ENCODE measurements at places on chromosomes 1 and 21.

- DNase-seq = peak; percentile 26
Observed at GRCh38 chr1:227895828-227896685, 51.7 kb downstream of the WNT9A start.

- DNase-seq = no peak
Observed at GRCh38 chr1:87615901-87616300, 287.2 kb downstream of the LMO4 start.

GRCh38 chr1:238675221-238675620, 711.1 kb upstream of the CHRM3 start:
- peak; percentile 77 for DNase-seq

DNA sequence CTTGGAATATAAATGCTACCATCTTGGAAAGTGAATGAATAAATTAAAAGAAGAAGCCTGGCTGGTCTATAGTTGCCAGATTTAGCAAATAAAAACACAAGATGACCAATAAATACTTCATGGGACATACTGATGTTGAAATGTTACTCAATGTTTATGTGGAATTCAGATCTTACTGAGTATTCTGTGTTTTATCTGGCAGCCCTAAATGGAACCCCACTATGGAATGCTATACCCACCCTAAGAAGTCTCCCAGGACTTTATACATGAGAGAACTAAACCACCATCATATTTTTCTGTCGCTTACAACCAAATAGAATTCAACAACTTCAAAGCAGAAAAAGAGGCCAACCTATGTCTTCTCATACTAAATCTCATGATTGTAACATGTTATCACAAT, 177.6 kb upstream of the HMCN1 start:
- no peak for DNase-seq

- DNase-seq = peak; percentile 17
Observed at GRCh38 chr1:63475761-63476160, 47.3 kb downstream of the ITGB3BP start.

- no peak for DNase-seq
Observed at GRCh38 chr21:44377201-44377921, 23.9 kb downstream of the TRPM2 start.

GRCh38 chr1:195026792-195027191, 1581.4 kb downstream of the KCNT2 start:
- DNase-seq = no peak

GRCh38 chr21:44461464-44462001, 6.2 kb downstream of the LRRC3 start:
- peak; percentile 22 for DNase-seq

- DNase-seq = no peak
Observed at GRCh38 chr1:155184351-155184811, 10.7 kb downstream of the TRIM46 start.

DNA sequence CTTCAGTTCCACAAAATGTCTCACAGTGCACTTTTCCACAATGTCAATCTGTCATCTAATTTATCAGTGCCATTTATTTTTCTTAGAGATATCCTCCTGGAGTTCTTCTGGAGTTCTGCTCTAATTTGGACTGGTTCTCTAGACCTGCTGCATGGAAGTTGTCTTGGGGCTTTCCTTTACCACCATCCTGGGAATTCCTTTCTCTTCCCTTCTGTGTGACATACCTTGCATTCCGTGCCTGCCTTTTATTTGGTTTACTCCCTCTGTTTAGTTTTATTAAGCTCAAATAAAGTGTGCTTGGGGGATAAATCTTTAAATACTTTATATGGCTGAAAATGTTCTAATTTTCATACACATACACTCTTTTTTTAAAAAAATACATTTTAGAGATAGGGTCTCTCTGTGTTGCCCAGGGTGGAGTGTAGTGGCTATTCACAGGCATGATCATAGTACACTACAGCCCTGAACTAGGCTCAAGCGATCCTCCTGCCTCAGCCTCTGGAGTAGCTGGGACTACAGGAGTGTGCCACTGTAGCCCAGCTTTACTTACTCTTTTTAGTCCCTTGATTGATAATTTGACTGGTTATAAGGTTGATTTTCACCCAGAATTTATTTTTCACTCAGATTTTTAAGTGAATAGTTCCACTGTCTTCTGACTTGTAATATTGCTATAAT, 14.4 kb downstream of the MTF2 start:
- peak; percentile 20 for DNase-seq

GRCh38 chr1:203225071-203225470, 4.4 kb downstream of the CHIT1 start:
- no peak for DNase-seq

GRCh38 chr1:88472714-88473113, 211.4 kb upstream of the PKN2 start:
- DNase-seq = no peak

DNA sequence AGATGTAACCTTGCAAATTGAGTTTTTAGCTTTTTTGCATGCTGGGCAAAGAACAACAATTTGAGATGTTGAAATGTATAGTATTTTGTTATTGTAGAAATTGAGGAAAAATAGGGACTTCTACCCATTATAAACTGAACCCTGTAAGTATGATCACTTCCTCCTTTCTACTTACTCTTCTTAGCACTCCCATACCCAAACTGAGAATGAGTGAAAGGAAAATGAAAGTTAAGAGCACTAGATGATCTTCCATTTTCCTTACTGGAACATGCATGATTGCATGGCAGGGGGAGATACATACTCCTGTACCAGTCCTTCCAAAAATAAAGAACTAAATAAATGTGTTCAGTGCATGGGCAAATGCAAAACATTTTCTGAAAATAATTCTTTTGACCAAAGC, 107.4 kb upstream of the KIAA1614 start:
- DNase-seq = no peak

DNA sequence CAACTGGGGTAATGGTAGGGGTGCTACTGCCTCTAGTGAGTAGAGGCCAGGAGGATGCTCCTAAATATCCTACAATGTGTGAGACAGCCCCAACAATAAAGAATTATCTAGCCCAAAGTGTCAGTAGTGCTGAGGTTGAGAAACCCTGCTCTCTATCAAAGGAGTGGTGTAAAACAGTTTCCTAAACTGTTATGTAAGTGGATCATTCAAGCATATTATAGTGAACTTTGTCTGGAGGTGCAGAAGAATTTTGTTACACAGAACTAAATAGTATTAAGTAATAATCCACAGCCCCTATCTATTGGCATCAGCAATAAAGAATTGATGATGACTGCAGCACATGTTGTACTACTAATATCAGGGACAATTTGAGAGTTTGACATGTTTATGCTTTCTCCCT, 20.3 kb upstream of the TARS2 start:
- DNase-seq = no peak

DNA sequence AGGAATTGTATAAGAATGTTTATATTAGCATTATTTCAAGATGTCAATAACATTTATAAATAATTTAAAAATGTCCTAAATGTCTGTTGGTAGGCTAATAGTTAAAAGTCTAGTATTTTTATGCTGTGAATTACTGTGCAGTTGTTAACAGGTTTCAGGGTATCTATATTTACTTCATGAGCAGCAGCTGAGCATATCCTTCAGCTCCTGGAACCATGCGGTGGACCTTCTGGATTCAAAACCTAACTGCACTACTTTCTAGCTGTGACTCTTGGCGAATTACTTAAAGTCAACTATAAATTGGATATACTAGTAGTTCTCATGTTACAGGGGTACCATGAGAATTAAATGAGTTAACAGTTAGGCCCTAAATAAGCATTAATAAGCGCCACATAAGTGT, 3.7 kb downstream of the CEP350 start:
- DNase-seq = no peak

DNA sequence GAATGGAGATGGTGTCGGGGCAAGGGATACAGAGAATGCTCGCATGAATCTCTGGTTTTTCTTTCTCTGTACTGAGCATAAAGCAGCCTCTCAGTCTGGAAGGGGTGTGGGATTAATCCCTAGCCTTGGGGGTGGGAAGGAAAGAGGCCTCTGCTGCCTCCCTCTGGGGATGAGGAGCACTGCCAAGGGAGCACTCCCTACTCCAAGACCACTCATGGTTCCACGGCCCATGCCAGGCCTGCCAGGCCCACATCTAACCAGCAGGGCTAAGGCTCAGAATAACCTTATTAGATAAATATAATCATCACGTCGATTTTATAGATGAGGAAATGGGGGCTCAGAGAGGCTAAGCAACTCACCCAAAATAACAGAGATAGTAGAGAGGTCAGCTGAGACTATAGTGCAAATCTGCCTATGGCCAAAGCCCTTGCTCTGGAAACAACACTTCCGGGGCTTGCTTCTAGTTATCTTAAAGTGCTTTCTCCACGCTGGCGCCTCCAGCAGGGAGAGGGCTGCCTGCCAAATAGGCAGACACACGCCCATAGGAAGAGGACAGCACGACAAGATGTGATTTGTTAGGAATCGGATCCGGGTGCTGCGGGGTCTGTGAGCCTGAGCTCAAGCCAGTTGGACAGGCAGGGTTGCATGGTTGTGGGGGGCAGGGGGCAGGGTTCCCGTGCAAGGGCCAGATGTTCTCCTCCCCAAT, 522 bp downstream of the TEX35 start:
- DNase-seq = no peak

GRCh38 chr1:161718559-161719324, 2.6 kb upstream of the FCRLB start:
- DNase-seq = no peak

GRCh38 chr1:219031809-219032208, 141.9 kb upstream of the LYPLAL1 start:
- peak; percentile 31 for DNase-seq

GRCh38 chr1:110060034-110060661, 10.3 kb downstream of the ALX3 start:
- peak; percentile 32 for DNase-seq

- peak; percentile 60 for DNase-seq
Observed at GRCh38 chr1:168261390-168261789, 19.3 kb upstream of the TBX19 start.

DNA sequence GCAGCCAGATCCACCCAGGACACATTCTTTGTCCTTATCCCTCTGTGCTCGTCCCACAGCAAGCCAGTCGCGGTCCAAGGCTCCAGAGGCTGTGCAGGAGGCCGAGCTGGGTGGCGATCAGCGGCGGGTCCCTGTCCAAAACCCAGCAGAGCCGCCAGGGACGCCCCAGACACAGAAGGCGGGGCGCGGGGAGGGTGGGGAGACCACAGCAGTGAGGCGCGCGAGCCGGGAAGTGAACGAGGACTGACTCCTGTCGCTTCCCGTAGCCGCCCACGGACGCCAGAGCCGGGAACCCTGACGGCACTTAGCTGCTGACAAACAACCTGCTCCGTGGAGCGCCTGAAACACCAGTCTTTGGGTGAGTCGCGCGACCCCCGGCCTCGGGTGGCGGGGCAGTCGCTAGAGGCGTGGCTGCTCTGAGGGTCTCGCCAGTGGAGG, at the start of gene LGALS8:
LGALS8 (plus strand) TSS at position 279 of the 438 bp plus-strand sequence. CDS start 2,089 bp downstream, outside the sequence.
- peak; percentile 69 for DNase-seq

DNA sequence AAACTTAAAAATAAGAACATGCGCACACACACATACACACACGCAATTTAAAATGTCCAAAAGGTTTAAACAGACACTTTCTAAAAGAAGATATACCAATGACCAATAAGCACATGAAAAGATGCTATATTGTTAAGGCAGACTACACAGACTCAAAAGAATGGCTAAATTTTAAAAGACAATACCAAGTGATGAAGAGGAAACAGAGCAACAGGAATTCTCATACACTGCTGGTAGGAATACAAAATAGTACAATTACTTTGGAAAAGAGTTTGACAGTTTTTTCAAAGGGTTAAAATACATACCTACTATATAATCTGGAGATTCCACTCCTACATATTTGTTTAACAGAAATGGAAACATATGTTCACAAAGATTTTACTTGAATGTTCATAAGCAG, 239.6 kb upstream of the SAMSN1 start:
- no peak for DNase-seq

DNA sequence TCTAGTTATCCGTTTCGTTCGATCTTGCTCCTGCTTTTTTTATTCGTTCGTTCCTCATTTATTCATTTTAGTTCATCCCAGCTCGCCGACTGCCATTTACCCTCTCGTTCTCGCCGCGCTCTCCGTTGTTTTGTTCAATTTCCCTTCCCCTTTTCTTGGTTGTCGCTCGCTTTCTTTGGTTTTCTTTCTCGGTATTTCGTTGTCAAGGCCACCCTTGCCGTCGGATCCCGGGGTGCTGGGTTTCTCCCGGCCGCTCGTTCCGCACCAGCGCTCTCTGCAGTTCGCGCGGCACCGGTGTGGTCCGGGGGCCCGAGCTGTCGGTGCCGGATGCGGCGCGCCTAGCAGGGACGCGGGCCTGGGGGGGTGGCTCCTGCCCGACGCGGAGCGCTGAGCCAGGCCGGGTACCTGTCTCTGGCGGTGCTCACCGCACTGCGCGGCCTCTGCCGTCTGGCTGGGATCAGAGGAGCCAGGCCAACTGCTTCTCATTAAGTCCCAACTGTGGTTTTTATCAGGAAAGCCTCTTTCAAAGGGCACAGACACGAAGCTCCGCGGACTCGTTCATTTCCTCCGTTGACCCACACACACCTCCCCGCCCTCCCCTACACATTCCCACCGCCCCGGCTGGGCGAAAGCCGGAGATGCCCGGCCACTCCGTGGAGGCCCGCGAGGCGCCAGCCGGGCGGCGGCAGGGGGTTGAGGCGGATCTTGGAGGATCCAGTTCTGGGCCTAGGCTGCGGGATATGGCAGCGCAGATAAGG, 1.6 kb downstream of the ALX3 start:
- DNase-seq = no peak

GRCh38 chr1:24309762-24310485, 9.2 kb upstream of the GRHL3 start:
- DNase-seq = peak; percentile 76

DNA sequence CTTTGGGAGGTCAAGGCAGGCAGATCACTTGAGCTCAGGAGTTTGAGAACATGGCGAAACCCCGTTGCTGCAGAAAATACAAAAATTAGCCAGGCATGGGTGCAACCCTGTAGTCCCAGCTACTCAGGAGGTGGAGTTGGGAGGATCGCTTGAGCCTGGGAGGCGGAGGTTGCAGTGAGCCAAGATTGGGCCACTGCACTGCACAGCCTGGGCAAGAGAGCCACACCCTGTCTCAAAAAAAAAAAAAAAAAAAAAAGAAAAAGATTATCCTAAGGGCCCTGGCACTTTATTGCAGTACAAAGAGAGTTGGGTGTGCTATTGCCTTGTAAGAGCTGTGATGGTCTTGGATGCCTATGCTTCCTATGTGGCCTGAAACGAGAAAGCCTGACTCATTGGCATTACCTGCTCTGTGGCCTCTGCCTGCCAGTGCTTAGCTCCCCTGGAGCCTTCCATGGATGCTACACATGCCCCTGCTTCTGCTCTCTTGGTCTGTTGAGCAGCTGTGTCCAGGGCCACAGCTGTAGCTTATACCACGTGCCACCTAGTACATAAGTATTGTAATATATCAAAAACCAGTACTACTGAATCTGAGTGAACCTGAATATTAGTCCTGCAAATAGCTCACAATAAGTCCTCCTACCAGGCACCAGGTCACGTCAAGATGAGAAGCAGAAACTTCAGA, 45.8 kb downstream of the DNAJC6 start:
- DNase-seq = no peak

Data from M059J (cell line).